ENCODE measurements at places on chromosomes 4 and X. TPM values are rescaled to one million over a fixed set of nuclear protein-coding genes. Genes with fewer than 3 reads are reported as not detected.

- H3K27ac ChIP-seq = no peak overlapping the region
- H3K27me3 ChIP-seq = no peaks in the 10 kb centered on the region
- H3K4me3 ChIP-seq = no peak overlapping the region
These were observed 45.2 kb downstream of the MAGEB17 start for GRCh38 chrX:16212436-16212835.

DNA sequence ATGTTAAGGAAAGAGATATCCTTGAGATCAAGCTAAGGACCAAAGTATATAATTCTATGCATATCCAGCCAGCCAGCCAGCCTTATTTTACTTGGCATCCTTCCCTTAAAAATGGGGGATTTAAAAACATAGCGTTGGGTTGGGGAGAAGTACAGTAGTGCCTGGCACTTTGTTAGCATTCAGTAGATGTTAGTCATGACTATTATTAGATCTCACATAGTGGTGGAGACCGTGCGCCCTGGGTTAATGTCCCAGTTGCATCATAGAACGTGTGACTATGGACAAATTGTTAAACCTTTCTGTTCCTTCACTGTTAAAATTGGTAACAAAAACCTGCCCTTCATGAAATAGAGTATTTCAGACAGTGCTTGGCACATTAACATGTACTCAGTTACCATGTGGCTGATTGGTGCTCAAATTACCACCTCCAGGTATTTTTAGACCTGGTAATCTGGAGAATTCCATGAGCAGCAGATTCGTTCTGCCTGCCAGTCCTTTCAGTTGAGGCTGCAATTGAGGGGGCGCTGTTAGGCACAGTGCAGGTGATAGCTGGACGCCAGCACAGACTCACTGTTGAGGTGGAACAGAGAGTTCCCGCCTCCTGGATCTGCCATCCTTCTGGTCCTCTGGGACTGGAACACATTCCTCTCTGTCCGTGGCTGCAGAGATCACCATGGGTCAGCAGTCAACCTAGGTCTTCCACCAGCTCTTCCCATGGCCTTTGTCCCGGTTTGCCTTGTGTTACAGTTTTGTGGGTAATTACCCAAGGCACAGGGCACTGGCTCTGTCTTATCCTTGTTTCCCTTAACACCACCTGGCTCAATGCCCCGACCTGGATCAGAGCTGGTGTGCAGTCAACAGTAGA is 31.7 kb downstream of the RBBP7 start:
- H3K27ac ChIP-seq = peak overlapping the region; percentile 78
- no peaks in the 10 kb centered on the region for H3K27me3 ChIP-seq
- peaks cover 25% of the 10 kb centered on the region for H3K36me3 ChIP-seq
- H3K4me3 ChIP-seq = no peak overlapping the region

GRCh38 chr4:168831585-168831918 is 178.5 kb downstream of the CBR4 start:
- H3K4me1 ChIP-seq = peaks cover 19% of the 10 kb centered on the region
- no peak overlapping the region for H3K27ac ChIP-seq
- no peak for DNase-seq
- peak overlapping the region; percentile 79 for H3K4me3 ChIP-seq
- peaks cover 25% of the 10 kb centered on the region for H3K27me3 ChIP-seq

DNA sequence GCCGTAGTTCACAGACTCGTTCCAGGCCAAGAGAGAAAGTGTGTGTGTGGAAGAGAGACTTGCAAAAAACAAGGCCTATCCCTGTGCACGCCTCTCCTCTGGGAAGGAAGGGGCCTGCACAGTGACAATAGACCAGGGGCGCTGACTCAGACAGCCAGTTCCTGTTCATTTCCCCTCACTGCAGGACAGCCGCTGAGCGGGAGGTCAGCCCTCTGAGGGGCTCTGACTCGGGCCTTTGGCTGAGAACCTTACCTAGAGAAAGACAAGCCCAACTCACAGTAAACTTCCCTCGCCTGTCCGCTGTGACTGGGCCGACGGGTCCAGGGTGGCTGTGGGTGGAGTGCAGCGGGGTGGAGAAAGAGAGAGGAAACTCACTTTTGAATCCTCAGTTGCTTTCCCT is 52.1 kb downstream of the RTL5 start:
- DNase-seq = no peak
- H3K27ac ChIP-seq = no peak overlapping the region
- H3K4me3 ChIP-seq = no peak overlapping the region
- peaks cover 4% of the 10 kb centered on the region for H3K27me3 ChIP-seq

- no peak overlapping the region for H3K4me3 ChIP-seq
- H3K4me1 ChIP-seq = no peaks in the 10 kb centered on the region
- H3K36me3 ChIP-seq = no peaks in the 10 kb centered on the region
- no peak overlapping the region for H3K27ac ChIP-seq
- H3K27me3 ChIP-seq = no peaks in the 10 kb centered on the region
These were observed 318.6 kb downstream of the HNRNPD start for GRCh38 chr4:82055156-82055555.

DNA sequence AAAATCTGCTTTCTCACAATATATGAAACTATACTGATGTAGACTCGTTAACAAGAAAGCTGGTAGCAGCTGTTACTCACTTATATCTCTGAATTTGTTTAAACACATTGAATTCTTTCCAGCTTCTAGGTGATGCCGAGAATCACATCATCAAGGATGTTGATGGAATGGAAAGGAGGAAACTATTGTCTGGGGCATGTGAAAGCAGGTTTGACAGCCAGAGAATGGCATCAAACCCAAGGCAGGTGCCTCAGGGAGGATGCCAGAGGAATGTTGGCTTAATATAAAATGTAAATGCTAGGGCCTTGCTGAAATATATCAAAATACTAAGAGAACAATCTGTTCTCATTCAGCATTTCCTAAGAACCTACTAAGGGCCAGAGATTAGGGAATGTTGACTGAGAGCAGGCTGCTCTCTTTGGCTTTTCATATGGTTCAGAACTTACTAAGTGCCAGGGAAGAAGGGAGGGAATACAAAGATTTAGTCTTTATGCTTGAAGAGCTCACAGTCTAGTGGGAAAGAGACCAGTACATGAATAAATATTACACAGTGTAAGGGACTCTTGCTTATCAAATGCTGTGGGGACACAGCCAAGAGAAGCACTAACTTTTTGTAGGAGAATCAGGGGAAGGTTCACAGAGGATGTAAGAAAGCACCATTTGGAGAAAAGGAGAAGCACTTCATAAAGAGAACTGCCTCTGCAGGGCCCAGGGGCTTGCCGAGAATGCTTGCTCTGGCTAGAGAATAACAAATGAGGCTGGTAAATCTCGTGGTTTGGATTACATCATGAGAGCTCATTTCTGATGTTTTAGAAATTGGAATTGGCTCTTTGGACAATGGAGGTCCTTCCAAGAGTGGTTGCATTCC is 14.7 kb downstream of the SLIT2 start:
- DNase-seq = no peak
- no peaks in the 10 kb centered on the region for H3K36me3 ChIP-seq
- H3K27me3 ChIP-seq = no peaks in the 10 kb centered on the region
- H3K4me1 ChIP-seq = no peaks in the 10 kb centered on the region

GRCh38 chr4:2482693-2483092 is 13.8 kb downstream of the RNF4 start:
- H3K4me3 ChIP-seq = no peak overlapping the region
- no peak for DNase-seq
- peaks cover 25% of the 10 kb centered on the region for H3K4me1 ChIP-seq
- peaks cover 15% of the 10 kb centered on the region for H3K36me3 ChIP-seq
- H3K27me3 ChIP-seq = no peaks in the 10 kb centered on the region

- no peaks in the 10 kb centered on the region for H3K36me3 ChIP-seq
- H3K27me3 ChIP-seq = no peaks in the 10 kb centered on the region
- DNase-seq = no peak
- no peaks in the 10 kb centered on the region for H3K4me1 ChIP-seq
- no peak overlapping the region for H3K27ac ChIP-seq
These were observed 132.6 kb downstream of the AKAP4 start for GRCh38 chrX:50068285-50068563.

DNA sequence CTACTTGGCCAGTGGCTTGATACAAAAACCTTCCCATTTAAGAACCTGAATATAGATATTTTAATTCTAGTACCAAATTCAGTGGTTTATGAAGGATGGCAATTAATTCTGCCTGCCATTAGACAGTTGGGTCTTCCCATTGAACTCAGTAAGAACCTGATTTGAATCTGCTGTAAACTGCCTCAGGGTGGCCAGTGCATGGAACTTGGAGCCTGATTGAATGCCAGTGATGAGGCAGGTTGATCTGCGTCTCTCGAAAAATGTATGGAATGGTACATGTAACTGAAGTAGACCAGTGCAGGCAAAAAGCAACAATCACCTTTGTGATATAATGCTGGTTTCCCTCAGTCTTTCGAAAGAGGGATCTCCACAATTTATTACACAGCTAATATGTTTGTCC is 421.4 kb downstream of the TMA16 start:
- H3K27me3 ChIP-seq = no peaks in the 10 kb centered on the region
- H3K4me1 ChIP-seq = no peaks in the 10 kb centered on the region
- no peak for DNase-seq
- H3K36me3 ChIP-seq = no peaks in the 10 kb centered on the region
- H3K27ac ChIP-seq = no peak overlapping the region
- no peak overlapping the region for H3K4me3 ChIP-seq

DNA sequence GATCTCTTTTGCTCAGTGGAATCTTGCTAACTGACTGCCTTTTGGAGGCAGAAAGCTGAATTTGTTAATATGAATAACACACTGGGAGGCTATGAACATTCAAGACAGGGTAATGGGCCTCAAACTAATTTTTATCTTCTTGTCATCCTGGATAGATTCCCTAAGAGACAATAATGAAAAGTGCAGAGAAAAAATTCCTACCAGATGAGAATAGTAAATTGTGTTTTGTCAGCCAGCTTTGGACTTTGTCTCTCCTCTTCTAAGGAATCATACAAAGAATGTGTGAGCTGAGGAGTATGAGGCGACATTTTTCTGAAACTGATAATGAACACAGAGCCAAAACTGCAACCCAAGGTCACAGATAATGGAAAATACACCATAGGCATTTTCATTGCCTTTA is 649.3 kb downstream of the IQCM start:
- H3K36me3 ChIP-seq = no peaks in the 10 kb centered on the region
- H3K27me3 ChIP-seq = no peaks in the 10 kb centered on the region
- no peak for DNase-seq
- no peak overlapping the region for H3K4me3 ChIP-seq

- DNase-seq = no peak
- no peaks in the 10 kb centered on the region for H3K27me3 ChIP-seq
- no peak overlapping the region for H3K4me3 ChIP-seq
- H3K36me3 ChIP-seq = no peaks in the 10 kb centered on the region
- no peaks in the 10 kb centered on the region for H3K4me1 ChIP-seq
These were observed 5.7 kb downstream of the ARL13A start for GRCh38 chrX:100975212-100975611.

- DNase-seq = no peak
- H3K27me3 ChIP-seq = no peaks in the 10 kb centered on the region
- no peak overlapping the region for H3K27ac ChIP-seq
- no peaks in the 10 kb centered on the region for H3K4me1 ChIP-seq
- H3K4me3 ChIP-seq = no peak overlapping the region
- no peaks in the 10 kb centered on the region for H3K36me3 ChIP-seq
These were observed 77.9 kb upstream of the AMELX start for GRCh38 chrX:11215191-11215921.

GRCh38 chr4:88162626-88163025 is 4.2 kb upstream of the ABCG2 start:
- H3K27ac ChIP-seq = no peak overlapping the region
- peaks cover 11% of the 10 kb centered on the region for H3K27me3 ChIP-seq
- no peaks in the 10 kb centered on the region for H3K36me3 ChIP-seq
- no peak for DNase-seq
- H3K4me3 ChIP-seq = no peak overlapping the region
- peaks cover 3% of the 10 kb centered on the region for H3K4me1 ChIP-seq

GRCh38 chr4:150583287-150584110 is 1.5 kb downstream of the MAB21L2 start:
- H3K27ac ChIP-seq = no peak overlapping the region
- no peak for DNase-seq
- no peaks in the 10 kb centered on the region for H3K4me1 ChIP-seq
- no peaks in the 10 kb centered on the region for H3K27me3 ChIP-seq

DNA sequence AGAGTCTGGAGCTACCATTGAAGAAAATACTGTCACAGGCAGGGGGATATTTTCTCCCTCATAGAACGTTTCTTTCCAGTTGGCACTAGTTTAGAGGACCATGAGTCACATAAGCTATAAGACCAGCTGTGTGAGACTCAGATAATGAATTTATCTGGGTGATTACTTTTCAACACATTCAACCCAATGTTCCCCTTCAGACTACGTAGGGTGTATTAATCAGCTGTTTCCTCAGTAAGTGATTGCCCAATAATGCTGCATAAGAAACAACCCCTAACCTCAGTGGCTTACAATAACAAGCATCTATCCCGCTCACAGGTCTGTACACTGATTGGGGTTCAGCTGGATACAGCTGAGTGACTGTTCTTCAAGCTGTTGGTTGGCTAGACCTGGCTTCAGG is 38.1 kb downstream of the CBLL2 start:
- DNase-seq = no peak
- no peak overlapping the region for H3K4me3 ChIP-seq
- no peak overlapping the region for H3K27ac ChIP-seq
- no peaks in the 10 kb centered on the region for H3K27me3 ChIP-seq

GRCh38 chrX:153818571-153819383 is 11.6 kb downstream of the PDZD4 start:
- H3K36me3 ChIP-seq = no peaks in the 10 kb centered on the region
- H3K27me3 ChIP-seq = peaks cover 48% of the 10 kb centered on the region
- peak; percentile 40 for DNase-seq
- H3K27ac ChIP-seq = no peak overlapping the region

Gene JAKMIP1
- 0.19 TPM for total RNA-seq

Gene KIF4A
- total RNA-seq = 14.6 TPM

Gene PRRG1
- 1.3 TPM for total RNA-seq

Gene TENM3
- 9.5 TPM for total RNA-seq

Gene SPIN4
- 2.6 TPM for total RNA-seq

Gene DUX4
- not detected for total RNA-seq

Gene NUDT10
- 0.85 TPM for total RNA-seq

Gene TAF7L
- total RNA-seq = 0.19 TPM

Gene POU3F4
- not detected for total RNA-seq

Gene CUL4B
- 22.9 TPM for total RNA-seq

Gene GPC4
- total RNA-seq = 2.6 TPM
